ENCODE measurements at places on chromosomes 5 and 9.
A peak's percentile ranks its signal among the peaks of the same experiment; 100 is the strongest.

- no peak for DNase-seq
These were observed 766.4 kb downstream of the PRELID2 start for GRCh38 chr5:145068721-145069120.

DNA sequence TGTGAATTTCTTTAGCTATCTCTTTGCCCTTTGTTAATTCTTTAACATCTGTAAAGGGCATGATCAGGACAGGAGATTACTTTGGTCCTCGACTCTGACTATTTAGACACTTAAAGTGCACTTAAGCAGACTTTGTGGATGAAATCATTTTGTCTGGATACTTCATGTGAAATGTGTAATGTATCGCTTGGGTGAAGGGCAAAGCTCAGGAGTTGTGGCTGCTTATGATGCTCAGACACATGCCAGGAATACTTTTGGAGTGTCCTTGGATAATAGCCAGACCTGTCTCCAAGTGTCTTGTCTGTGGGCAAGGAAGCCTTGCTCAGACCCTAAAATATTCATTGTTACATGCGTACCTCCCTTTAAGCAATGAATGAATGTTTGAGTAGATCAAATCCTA, 87.8 kb downstream of the RAI14 start:
- no peak for DNase-seq

DNA sequence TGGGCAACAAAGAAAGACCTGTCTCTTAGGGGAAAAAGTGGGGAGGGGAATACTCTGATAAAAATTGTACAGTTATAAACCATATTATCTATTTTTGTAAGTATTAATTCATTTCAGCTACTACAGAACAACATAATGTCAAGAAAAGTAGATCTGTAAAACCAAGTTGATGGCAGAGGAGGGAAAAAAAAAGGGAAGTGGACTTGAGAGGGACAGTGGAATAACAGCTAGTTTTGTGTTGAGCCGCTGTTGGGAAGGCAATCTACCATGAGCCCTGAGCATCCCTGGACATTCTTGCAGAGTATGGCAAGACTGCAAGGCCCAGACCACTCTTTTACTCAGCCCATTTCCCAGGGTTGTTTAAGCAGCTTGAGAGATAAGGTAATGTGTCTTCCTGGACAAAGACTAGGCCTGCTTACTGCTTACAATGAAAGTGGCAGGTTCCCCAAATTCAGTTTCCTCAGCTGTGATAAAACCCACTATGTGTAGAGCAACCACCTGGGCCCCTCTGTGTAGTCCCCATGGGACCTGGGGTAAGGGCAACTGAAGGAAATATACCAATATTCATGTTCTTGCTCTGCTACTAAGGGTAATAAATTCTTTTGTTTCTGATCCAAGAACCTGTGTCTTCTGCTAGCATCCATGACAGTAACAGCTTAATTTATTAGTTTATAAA, 25.0 kb downstream of the CEP120 start:
- DNase-seq, result no peak

DNA sequence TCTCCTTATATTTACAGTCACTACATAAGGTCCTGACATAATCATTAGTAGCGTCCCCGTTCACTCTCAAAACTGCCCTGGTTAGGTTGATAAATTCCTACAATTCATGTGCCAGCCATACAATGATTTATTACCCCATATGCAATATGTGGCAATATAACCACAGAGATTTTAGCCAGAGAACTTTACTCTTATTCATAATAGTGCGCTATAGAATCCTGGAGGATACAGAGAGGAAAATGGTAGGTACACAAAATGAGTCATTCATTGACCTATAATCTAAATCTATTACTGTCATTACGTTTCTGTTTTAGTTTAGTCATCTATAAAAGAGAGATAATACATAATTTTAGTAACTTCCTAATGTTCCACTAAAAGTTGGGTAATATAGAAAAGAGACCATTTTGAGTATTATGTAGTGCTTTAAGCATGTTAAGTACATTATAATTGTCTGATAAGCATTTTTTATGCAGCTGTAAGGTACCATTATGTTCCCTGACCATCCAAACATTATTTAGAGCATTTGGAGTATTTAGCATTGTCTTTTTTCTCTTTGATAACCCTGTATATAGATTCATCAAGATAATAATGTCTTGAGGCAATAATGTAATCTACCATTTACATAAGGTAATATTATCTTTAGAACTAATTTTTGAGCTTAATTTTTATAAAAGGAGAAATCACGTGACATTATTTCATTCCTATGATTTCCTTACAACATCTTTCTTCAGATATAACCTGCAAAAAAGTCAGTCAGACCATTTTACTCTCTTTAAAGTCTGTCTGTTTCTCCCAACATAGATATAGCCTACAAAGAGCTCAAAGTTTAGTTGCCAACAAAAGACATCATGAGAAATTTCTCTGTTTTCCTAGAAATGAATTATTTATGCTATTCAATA, 655.5 kb upstream of the ZNF608 start:
- no peak for DNase-seq

GRCh38 chr5:143047091-143047490, 276.9 kb downstream of the ARHGAP26 start:
- DNase-seq, result no peak

DNA sequence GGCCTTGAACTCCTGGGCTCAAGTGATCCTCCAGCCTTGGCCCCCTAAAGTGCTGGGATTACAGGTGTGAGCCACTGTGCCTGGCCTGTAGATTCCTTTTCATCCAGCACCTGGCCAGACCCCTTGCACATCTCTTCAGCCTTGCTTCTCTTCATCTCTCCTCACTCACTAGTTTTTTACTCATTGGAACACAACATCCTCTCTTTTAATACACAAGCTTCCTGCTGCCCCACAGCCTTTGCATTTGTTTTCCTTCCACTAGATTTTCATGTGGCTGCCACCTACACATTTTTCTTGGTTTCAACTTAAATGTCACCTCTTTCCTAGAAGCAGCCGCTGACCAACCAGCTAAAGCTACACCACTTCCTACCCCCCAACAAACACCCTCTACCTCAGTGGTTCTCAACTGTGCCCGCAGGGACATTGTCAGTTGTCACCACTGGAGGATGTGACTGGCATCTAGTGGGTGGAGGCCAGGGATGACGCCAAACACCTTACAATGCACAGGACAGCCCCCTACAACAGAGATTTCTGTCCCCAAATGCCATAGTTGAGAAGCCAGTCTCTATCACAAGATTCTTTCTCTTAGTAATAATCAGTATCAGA, 33.7 kb downstream of the HAVCR1 start:
- peak; percentile 19 for DNase-seq

GRCh38 chr9:131759017-131759647, 19.3 kb upstream of the RAPGEF1 start:
- DNase-seq, result no peak

All from stimulated activated CD4-positive, alpha-beta T cell treated with anti-CD3 and anti-CD28 coated beads, Interleukin-4, amount 100 ng/mL, for 1 hour (primary cell).